Right kidney (tissue), 9 donors: ENCODE measurements at places on chromosomes 5 and 9.

DNA sequence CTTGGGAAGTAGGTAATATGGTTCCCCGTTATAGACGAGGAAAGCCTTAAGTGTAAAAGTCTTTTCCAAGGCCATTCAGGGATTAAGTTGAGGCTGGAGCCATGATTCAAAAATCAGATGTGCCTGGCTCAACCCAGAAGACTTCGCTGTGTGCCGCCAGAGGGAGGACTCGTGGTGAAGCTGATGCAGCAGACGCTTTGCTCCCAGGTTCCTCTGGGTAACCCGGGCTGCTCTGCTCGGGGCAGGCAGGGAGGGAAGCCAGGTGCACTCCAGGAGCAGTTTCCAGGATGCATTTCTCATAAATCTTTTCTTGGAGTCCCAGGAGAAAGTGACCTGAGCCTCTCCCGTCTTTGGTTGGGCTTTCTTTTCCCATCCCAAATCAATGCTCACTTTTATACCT is 62.9 kb upstream of the ICE1 start:
- no peak for DNase-seq

- no peak for DNase-seq
Observed at GRCh38 chr5:179620293-179620692, 3.2 kb downstream of the HNRNPH1 start.

DNA sequence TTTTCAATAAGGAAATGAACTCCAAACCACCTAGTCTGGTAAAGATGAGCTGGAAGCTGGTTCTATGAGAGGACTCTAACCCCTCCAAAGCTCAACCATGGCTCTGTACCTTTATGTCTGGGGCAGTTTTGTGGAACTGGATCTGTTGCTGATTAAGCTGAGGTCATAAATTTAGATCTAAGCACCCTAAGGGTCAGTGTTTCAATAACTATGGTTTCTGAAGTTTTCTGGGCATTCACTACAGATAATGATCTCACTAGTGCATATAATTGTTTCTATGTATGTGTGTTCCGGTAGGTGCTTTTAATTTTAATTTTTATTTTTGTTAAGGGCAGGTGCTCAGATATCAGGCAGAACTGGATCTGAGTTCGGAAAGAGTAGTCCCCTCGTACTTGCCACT is 258.7 kb upstream of the PANK3 start:
- no peak for DNase-seq

DNA sequence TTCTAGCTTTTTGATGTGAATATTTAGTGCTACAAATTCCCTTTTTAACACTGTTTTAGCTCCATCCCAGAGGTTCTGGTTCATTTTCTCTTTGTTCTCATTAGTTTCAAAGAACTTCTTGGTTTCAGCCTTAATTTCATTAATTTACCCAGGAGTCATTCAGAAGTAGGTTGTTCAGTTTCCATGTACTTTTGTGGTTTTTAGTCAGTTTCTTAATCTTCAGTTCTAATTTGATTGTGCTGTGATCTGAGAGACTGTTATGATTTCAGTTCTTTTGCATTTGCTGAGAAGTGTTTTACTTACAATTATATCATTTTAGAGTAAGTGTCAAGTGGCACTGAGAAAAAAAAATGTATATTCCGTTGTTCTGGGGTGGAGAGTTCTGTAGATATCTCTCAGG is 240.1 kb upstream of the RASA1 start:
- no peak for DNase-seq
